ENCODE measurements at places on chromosomes 1 and 21.

DNA sequence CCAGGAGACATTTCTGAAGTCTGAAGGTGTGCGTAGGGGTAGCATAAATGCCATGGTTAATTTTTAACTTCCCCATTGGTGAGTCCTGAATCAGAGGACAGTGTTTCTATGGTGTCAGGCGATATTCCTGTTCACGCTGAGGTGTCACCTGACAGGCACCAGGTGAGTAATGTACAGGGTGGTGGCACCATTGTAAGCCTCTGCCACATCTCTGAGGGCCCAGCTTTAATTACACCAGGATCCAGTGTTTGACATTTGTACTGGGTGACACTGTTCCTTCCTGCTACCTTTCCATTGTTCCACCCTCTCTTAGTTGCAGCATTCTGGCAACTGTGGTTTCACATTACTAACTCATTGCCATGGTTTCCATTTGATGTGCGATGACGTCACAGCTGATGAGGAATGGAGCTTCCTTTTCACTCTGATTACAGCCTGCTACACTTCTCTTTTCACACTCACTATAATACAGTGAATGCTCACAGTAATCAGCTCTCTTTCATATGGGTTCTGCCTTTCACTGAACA lies 40.6 kb upstream of the MARK1 start:
- DNase-seq: no peak

DNA sequence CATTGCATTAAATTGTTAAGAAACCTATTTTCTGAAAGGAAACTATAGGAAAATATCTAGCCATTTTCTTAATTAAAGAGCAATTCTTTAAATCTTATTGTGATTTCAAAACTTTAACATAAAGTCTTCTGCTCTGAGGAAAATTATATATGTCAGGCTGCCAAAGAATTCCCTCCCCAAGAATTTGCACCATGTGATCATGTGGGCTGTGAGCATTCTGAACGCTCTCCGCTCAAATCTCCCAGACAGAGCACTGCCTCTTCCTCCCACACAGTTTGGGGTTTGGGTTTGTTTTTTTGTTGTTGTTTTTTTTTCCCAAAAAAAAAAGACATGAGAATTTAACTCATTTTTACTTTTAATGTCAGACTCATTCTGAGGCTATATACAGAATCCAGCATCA lies 155.9 kb upstream of the PALMD start:
- no peak for DNase-seq

DNA sequence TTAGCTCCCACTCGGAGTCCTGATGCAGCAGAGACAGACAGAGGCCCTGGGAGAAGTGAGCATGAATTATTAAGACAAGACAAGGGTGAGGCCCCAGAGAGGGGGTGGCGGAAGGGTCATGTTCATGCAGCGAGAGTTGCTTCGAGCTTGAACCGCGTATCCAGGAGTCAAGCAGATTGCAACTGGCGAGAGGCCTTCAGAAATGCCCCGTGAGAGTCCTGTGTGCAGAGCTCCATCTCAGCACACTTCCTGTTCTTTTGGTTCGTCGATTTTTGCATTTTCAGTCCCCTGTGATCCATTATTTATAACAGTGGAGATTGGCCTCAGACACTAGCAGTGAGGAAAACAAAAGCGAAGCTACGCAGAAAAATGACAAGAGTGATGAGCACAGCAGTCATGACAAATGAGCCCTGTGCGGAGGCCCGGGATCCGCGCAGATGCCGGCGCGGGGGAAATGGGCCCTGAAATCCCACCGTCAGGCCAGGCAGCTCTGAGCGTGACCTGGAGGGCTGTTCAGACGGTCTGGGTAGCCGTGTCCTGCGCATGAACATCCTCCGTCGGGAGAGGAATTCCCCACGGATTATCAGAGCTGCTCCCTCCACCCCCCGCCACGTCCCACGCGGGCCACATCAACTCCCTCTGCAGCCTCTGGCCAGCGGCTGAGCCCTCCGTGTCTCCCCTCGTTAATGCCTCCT lies 15.0 kb downstream of the PDE9A start:
- DNase-seq: no peak

DNA sequence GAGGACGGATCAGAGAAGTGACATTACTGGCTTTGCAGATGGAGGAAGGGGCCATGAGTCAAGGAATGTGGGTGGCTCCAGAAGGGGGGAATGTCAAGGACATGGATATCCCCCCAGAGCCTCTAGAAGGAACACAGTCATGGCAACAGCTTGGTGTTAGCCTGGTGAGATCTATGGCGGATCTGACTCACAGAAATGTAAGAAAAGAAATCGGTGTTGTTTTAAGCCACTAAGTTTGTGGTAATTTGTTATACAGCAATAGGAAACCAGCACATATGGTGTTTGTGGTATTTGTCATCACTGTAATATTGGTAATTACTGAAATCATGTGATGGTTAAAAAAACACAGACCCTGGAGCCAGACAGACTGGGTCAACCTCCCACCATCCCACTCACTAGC lies 236.2 kb downstream of the SETD4 start:
- DNase-seq: no peak

DNA sequence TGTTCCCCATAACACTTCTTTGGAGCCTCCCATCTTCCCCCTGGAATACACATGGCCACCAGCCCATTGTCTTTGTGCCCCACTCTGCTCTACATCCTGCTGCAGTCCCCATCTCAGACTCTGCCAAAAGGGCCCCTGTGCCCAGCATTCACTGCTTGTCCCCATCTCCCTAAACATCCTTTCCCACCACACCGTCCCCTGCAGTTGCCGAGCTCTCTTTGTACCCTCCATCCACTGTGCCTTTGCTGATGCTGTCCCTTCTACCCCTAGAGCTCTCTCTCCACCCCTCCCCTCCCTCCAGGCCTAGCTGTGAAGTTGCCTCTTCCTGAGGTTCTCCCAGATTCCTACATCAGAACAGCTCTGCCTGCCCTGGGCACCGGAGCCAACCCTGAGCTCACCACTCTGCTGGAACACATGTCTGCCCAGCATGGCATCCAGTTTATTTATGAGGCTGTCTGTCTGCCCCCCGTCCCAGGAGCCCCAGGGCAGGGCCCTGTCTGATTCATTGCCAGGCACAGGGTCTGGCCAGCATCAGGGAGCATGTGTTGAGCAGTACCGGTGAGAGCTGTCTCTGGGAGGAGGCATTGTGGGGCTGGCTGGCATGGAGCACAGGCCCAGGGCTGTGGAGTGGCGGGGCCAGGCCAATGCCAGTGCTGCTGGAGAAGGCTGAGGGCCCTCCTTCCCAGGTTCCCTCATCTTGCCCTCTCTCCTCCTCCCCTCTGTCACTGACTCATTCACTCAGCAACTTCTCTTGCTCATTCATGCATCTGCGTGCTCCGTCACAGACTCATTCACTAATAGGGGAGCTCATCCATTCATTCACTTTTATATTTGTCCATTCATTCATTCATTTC lies 28.8 kb downstream of the EDN2 start:
- DNase-seq: no peak

All from NCI-H524 (cell line).